ENCODE measurements at places on chromosomes 12 and 14.

- no peaks in the 10 kb centered on the region for H3K27me3 ChIP-seq
- H3K27ac ChIP-seq: no peak overlapping the region
- H3K4me3 ChIP-seq: no peak overlapping the region
- no peaks in the 10 kb centered on the region for H3K36me3 ChIP-seq
- H3K4me1 ChIP-seq: peaks cover 9% of the 10 kb centered on the region
- DNase-seq: no peak
Observed at GRCh38 chr14:101599234-101599885, 38.1 kb downstream of the DIO3 start.

DNA sequence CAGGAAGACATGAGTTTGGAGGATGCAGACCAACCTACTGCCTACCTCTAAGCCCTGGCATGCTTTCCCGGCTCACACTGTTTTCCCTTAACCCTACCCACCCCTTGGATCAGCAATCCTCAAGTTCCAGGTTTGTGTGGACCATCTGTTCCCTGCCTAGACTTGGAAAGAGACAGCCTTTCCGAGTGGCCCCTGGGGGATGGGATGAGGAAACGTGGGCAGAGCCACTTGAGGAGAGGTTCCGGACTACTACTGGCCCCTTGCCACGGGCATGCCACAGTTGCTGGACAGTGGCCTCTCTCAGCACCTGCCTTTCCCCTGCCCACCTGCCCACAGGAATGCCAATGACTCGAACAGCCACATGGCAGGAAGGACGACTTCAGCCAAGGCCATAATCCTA lies 135.9 kb downstream of the SLC15A4 start:
- no peaks in the 10 kb centered on the region for H3K4me1 ChIP-seq
- H3K27me3 ChIP-seq: no peaks in the 10 kb centered on the region
- no peak overlapping the region for H3K4me3 ChIP-seq
- H3K36me3 ChIP-seq: no peaks in the 10 kb centered on the region
- H3K27ac ChIP-seq: no peak overlapping the region
- DNase-seq: no peak

DNA sequence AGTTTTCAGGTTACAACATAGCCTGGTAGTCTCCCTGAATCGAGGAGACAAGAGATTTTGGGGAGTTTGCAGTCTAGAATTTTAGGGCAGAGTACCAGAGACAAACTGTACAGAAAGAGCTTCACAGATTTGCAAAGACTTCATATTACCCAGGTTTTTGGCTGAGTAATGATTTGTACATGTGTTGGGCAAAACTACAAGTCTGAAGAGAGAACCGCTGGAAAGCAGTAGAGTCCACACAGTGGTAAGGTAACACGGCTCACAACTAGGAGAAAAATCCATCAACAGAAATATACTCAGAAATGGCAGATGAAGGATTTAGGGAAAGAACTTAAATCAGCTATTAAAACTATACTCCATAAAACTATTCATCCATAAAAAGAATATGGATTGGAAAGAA lies 25.7 kb downstream of the FBXO33 start:
- no peak for DNase-seq
- no peaks in the 10 kb centered on the region for H3K4me1 ChIP-seq
- no peak overlapping the region for H3K4me3 ChIP-seq

DNA sequence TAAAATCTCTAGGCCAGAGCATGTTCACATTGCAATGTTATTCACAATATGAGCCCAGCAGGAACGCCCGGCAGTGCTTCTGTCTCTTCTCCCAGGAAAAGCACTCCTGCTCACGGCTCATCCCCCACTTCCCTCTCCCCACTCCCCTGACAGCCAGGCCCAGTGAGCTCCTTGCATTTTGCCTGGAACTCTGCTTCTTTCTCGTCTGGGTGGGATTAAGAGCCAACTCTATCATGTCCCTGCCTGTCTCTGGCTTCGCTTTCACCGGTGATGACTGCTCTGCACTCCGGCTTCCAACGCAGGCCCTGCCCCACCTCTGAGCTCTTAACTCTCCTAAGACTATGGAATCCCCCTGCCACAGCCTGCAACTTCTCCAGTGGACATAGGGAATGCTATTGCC lies 2.5 kb downstream of the PLEK2 start:
- no peak overlapping the region for H3K4me3 ChIP-seq
- H3K4me1 ChIP-seq: peaks cover 19% of the 10 kb centered on the region
- peaks cover 7% of the 10 kb centered on the region for H3K27me3 ChIP-seq
- H3K36me3 ChIP-seq: no peaks in the 10 kb centered on the region
- no peak overlapping the region for H3K27ac ChIP-seq

DNA sequence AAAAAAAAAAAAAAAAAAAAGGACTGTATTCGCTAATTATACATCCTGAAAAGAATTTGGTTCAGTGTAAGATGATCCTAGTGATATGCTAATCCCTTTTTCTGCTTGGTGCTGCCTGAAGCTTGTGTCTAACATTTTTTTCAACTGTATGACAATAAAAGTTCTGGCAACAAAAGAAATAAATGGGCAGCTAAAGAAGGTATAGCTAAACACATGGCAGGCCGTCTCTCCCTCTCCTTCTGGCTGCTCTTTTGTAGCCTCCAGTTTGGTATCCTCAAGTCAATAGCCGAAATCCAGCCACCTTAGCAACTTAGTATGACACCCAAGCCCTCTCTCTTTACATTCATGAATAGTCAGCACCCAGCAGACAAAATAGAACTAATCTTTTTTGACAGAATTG lies 198.3 kb upstream of the OTX2 start:
- no peak overlapping the region for H3K4me3 ChIP-seq
- no peak for DNase-seq
- H3K27ac ChIP-seq: no peak overlapping the region
- H3K4me1 ChIP-seq: no peaks in the 10 kb centered on the region

- no peaks in the 10 kb centered on the region for H3K36me3 ChIP-seq
- no peaks in the 10 kb centered on the region for H3K4me1 ChIP-seq
- no peak overlapping the region for H3K4me3 ChIP-seq
- DNase-seq: no peak
- H3K27ac ChIP-seq: no peak overlapping the region
Observed at GRCh38 chr12:64269161-64269560, 47.1 kb upstream of the KICS2 start.

DNA sequence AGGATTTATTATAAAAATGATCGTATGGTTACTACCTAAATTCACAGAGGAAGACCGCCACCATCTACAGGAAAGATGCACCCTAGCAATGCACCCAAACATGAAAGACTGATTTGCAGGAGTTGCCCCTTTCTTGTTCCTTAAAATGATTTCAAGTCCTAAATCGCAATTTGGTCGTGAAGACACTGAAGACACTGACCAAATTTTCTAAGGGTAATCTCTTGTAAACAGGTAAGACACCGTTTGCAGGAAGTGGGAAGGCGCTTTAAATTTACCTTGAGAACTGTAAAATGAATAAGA lies 1.0 kb downstream of the SOS2 start:
- H3K36me3 ChIP-seq: no peaks in the 10 kb centered on the region
- H3K27me3 ChIP-seq: no peaks in the 10 kb centered on the region
- H3K4me3 ChIP-seq: peak overlapping the region; percentile 79
- H3K4me1 ChIP-seq: peaks cover 48% of the 10 kb centered on the region
- peak overlapping the region; percentile 97 for H3K27ac ChIP-seq

GRCh38 chr12:56766535-56766934 lies 3.4 kb downstream of the HSD17B6 start:
- H3K4me3 ChIP-seq: no peak overlapping the region
- no peak overlapping the region for H3K27ac ChIP-seq
- H3K27me3 ChIP-seq: no peaks in the 10 kb centered on the region
- no peaks in the 10 kb centered on the region for H3K36me3 ChIP-seq
- DNase-seq: no peak

- peaks cover 14% of the 10 kb centered on the region for H3K4me1 ChIP-seq
- DNase-seq: no peak
- H3K36me3 ChIP-seq: peaks cover 59% of the 10 kb centered on the region
- no peak overlapping the region for H3K27ac ChIP-seq
Observed at GRCh38 chr14:102870994-102871831, 51.2 kb upstream of the AMN start.

- H3K27ac ChIP-seq: no peak overlapping the region
- H3K4me3 ChIP-seq: no peak overlapping the region
- H3K27me3 ChIP-seq: no peaks in the 10 kb centered on the region
- H3K36me3 ChIP-seq: no peaks in the 10 kb centered on the region
- no peaks in the 10 kb centered on the region for H3K4me1 ChIP-seq
Observed at GRCh38 chr12:48247181-48247966, 44.3 kb upstream of the OR10AD1 start.

All from lower lobe of right lung (tissue), 2 donors.